HFF-Myc (cell line): ENCODE measurements at places on chromosomes 6 and 20.

DNA sequence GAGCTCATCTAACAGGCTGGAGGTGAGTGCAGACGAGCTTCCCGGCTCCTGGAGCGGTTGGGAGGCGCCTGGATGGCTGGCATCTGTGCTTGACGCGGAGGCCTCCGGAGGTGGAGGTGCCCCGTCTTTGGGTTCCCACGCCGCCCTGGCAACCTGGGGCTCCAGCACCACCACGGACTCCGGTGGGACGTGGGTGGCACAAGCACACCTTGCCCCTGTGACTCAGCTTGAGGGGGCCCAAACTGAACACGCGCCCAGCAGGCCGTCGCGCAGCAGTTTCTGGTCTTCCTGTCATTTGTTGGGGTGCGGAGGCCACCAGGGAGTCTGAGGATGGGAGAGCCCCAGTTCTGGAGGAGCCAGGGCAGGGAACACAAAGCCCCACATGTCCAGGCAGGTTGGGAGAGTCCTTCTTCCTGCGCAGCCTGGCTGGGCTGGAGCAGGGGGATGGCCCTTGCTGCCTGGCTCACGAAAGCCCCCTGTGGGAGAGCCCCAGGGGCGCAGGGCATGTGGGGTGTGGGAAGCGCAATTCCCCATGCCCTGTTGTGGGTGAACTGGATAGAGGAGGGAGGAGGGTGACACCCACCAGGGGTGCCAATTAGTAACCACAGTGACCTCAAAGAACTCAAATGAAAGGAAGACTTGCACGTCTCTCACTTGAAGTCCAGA lies 1378.6 kb upstream of the DEFB115 start:
- no peak for DNase-seq

GRCh38 chr6:53793318-53794136 lies 1.3 kb upstream of the LRRC1 start:
- DNase-seq, result no peak

DNA sequence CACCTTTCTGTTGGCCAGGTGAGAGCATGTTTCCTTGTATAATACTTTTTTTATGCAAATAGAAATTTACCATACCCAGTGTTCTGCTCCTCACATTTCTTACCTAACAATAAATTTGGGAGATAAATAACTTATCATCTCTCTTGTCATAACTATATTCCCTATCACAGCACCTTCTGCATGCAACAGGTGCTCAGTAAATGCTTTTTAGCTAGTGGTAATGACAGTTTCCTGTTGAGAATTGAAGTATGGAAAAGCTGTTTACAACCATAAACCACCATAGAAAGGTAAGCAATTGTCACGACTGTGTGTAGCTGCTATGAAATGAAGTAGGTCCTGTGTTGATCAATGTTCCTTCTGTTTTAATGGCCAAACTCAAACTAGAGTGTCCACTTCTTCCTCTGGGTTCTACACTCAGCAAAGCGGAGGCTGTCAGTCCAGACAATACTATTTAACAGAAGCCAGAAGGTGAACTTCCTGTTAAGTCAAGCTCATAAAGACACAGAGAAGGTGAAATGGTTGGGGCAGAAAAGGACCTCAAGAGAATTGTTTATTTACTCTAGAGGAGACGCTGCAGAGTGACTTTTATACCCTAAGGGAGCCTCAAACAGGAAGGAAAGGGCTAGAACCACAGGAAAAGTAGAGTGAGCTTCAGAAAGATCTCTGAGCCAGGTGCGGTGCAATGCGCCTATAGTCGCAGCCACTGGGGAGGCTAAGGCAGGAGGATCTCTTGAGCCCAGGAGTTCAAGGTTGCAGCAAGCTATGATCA lies 84.0 kb upstream of the SLC22A16 start:
- no peak for DNase-seq

DNA sequence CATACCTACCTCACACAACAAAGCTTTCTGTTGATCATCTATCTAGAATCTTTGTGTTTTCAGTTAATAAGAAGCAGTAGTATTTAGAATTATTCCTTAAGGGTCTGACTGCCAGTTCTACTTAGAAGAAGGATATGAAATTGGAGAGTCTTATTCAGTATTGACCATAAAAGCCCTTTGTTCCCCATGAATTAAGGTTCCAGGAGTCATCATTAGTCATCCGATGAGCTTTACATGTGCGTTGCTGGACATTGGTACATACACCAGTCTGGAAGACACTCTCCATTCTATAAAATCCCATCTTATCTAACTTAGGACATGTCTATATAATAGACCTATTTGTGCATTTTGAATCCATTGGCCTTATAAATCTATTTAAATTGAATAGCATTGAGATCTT lies 34.4 kb upstream of the RNF217 start:
- no peak for DNase-seq

GRCh38 chr20:21024420-21024819 lies 81.7 kb downstream of the LINC00237 start:
- no peak for DNase-seq

- DNase-seq, result no peak
These were observed 102.0 kb upstream of the TNFAIP3 start for GRCh38 chr6:137765059-137765458.

- no peak for DNase-seq
These were observed 984 bp downstream of the VARS2 start for GRCh38 chr6:30914854-30915590.

GRCh38 chr6:151002057-151002450 lies 136.6 kb downstream of the MTHFD1L start:
- DNase-seq, result no peak

GRCh38 chr6:4017834-4018170 lies 61.1 kb downstream of the FAM217A start:
- DNase-seq, result no peak

GRCh38 chr6:7637533-7637932 lies 47.5 kb downstream of the SNRNP48 start:
- no peak for DNase-seq

GRCh38 chr6:53851561-53851960 lies 56.8 kb downstream of the LRRC1 start:
- no peak for DNase-seq

GRCh38 chr20:35006531-35006971 lies 50.9 kb downstream of the MYH7B start:
- DNase-seq, result no peak

- DNase-seq, result peak; percentile 54
These were observed 147.2 kb downstream of the DOK5 start for GRCh38 chr20:54622333-54623295.

DNA sequence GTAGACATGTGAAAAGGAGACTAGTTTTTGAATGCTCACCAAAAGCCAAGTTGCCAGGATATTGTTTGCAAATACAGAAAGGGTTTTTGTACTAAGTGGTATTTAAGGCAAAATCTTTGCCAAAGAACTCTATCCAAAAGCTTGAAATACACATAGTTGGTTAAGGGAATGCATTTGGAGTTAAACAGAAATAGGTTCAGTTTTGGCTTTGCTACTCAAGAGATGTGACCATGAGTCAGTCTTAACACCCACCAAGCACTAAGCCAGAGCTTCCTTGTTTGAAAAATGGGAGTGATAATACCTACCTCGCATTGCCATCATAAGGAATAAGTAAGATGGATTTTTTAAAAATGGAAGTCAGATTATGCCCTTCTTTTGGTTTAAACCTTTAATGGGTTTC lies 191.7 kb upstream of the LAMP5 start:
- DNase-seq, result no peak

GRCh38 chr20:20710443-20711315 lies 1.8 kb downstream of the RALGAPA2 start:
- no peak for DNase-seq

GRCh38 chr6:31058128-31058894 lies 48.0 kb downstream of the MUC22 start:
- peak; percentile 84 for DNase-seq

DNA sequence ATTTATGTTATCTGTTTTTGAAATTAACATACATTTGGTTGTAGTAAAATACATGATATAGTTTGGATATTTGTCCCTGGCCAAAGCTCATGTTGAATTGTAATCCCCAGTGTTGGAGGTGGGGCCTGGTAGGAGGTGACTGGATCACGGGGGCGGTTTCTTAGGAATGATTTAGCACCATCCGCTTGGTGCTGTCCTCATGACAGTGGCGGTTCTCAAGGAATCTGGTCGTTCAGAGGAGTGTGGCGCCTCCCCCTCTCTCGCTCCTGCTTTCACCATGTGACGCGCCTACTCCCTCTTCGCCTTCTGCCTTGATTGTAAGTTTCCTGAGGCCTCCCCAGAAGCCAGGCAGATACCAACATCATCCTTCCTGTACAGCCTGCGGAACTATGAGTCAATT lies 29.0 kb downstream of the CTCFL start:
- DNase-seq, result no peak

GRCh38 chr6:102670735-102671134 lies 1277.2 kb downstream of the GRIK2 start:
- DNase-seq, result no peak

- no peak for DNase-seq
These were observed 43.9 kb downstream of the NCR2 start for GRCh38 chr6:41379306-41379705.

GRCh38 chr20:64044484-64045247 lies 4.8 kb downstream of the SOX18 start:
- no peak for DNase-seq

GRCh38 chr6:167435209-167435728 lies 110.4 kb downstream of the TTLL2 start:
- DNase-seq, result no peak

DNA sequence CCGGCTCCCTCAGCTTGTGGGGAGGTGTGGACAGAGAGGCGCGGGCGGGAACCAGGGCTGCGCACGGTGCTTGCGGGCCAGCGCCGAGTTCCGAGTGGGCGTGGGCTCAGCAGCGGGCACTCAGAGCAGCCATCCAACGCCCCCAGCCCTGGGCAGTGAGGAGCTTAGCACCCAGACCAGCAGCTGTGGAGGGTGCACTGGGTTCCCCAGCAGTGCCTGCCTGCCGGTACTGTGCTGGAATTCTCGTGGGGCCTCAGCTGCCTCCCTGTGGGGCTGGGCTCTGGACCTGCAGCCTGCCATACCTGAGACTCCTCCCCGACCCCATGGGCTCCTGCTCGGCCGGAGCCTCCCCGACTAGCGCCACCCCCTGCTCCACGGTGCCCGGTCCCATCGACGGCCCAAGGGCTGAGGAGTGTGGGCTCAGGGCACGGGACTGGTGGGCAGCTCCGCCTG lies 92.7 kb downstream of the MANEA start:
- DNase-seq, result no peak

- DNase-seq, result no peak
These were observed 72.3 kb upstream of the CENPW start for GRCh38 chr6:126267626-126268025.

DNA sequence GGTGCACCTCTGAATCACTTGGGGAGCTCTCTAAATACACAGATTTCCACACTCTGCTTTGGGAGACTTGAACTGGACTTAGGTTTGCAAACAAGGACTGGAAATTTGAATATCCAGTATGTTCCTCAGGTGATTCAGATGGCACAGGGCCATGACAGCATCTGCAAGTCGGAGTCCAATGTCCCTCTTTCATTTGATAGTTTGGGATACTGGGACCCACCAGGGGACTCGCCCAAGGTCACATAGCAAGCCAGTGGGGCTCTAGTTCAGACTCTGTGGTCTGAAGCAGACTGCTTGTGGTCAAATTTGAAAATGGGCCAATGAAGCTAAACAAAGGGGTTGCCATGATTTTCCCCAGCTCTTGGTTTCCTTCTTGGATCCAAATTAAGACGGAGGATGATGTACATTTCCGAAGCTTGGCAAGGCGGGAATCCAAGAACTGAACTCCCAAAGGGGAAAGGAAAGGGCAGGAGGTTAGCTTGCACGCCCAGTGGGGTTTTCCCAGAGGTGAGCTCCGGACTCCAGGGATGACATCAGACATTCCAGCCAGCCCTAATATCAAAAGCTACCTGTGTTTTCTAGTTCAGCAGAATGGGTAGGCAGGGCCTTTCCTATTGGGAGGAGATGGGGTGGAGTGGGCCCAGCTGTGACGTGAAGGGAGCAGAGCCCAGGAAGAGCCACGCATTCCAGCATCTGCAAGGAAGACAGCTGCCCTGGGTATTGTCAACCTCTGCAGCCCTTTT lies 3.4 kb upstream of the SYS1 start:
- DNase-seq, result no peak

DNA sequence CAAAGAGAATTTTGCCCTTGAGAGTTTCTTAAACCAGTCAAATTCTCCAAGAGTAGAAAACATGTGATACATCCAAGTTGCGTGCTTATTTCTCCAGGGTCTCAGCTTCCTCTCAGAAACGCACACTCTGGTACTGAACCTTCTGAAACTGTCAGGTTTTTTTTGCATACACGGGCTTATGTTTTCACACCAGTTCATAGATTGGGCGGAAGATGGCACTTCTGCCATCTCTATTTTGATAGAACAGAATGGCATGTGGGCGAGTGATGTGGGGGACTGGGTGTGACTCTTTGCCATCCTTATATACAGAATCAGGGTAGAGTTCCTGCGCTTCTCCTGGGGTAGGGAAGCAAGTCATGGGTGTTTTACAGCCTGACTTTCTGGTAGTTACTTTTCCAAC lies 56.4 kb downstream of the ADTRP start:
- DNase-seq, result no peak

DNA sequence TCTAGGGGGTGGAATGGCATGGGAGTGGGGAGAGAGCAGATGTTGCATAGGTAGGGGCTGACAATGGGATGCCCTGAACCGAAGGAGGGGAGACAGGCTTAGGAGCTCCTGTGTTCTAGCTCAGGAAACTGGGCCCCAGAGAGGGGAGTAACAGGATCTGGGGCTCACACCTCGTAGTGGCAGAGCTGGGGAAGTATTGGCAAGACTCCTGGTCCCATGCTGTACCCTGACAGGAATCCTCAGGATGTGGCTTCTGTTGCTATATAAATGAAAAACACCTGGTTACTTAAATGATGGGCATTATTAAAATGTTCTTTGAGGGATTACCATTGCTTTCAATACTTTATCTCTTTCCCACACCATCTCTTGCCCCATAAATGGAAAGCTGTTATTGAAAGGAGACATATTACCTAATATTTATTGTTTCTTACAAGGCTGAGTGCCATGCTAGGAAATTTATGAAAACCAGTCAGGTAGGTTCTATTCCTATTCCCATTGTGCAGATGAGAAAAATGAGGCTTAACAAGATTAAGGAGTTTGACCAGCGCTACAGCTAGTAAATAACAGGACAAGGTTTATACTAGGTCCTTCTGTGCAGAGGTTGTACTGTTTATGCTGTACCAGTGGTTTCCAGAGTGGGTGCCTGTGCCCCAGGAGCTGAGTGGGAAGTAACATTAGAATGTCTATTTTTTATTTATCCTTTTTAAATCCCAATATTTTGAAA lies 35.3 kb upstream of the TCP11 start:
- no peak for DNase-seq

- DNase-seq, result no peak
These were observed 115.4 kb upstream of the BTN3A2 start for GRCh38 chr6:26249707-26249956.

GRCh38 chr6:77011929-77012545 lies 451.3 kb downstream of the HTR1B start:
- no peak for DNase-seq

GRCh38 chr20:13873831-13874230 lies 89.0 kb downstream of the NDUFAF5 start:
- DNase-seq, result no peak

DNA sequence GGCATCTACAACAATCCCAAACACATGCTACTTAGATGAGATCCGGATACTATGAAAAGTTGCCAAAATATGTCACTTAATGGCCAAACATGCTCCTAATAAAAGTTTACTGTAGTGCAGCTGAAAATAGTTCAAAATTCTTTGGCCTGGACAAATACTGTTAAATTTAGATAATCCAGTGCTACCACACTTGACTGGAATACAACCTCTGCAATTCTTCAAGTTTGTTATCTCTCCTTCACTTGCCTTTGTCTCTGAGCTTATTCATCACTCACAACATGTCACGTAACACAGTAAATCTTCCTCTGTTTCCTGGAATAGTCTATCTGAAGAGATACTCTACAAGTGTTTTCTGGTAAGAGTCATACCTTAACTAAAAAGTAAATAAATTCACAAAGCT lies 10.5 kb upstream of the PLN start:
- no peak for DNase-seq

- no peak for DNase-seq
These were observed 247.0 kb downstream of the ERMARD start for GRCh38 chr6:169998457-169998856.
